ENCODE measurements at places on chromosomes 7 and 10. TPM values are rescaled to one million over a fixed set of nuclear protein-coding genes. Genes with fewer than 3 reads are reported as not detected.
A peak's percentile ranks its signal among the peaks of the same experiment; 100 is the strongest.

STAG3 gene
- total RNA-seq, result 27.3 TPM

DNA sequence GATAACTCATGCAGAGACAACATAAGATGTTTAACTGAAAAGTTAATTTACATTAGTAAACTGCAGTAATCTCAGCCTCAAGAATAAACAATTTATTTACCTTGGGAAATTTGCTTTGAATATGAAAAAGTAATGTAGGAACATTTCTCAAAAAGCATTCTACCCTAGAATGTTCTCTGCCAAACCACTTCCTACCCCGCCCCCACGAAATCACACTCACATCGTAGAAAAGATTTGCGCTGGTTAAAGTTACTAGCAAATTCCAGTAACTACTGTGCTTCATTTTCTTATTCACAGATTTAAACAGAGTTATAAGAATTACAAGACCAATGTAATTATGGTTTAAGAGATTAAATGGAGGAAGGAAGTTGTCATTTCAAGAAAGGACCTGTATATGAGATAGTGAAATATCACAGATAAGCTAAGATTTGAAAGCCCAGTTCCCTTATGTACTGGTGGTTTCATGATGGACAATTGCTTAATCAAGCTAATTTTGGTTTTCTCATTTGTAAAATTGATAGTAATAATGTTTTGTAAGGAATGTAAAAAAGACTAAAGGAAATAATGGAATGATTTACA lies 175.4 kb downstream of the GNAI1 start:
- no peaks in the 10 kb centered on the region for H3K4me1 ChIP-seq
- no peaks in the 10 kb centered on the region for H3K27me3 ChIP-seq
- no peak for DNase-seq
- no peak overlapping the region for H3K27ac ChIP-seq
- no peak overlapping the region for H3K4me3 ChIP-seq

LLCFC1 gene
- total RNA-seq, result not detected

DPCD gene
- 3.9 TPM for total RNA-seq

GRCh38 chr10:114364726-114365125 lies 39.6 kb downstream of the AFAP1L2 start:
- H3K4me1 ChIP-seq, result peaks cover 2% of the 10 kb centered on the region
- peaks cover 6% of the 10 kb centered on the region for H3K36me3 ChIP-seq
- H3K27ac ChIP-seq, result peak overlapping the region; percentile 11

DNA sequence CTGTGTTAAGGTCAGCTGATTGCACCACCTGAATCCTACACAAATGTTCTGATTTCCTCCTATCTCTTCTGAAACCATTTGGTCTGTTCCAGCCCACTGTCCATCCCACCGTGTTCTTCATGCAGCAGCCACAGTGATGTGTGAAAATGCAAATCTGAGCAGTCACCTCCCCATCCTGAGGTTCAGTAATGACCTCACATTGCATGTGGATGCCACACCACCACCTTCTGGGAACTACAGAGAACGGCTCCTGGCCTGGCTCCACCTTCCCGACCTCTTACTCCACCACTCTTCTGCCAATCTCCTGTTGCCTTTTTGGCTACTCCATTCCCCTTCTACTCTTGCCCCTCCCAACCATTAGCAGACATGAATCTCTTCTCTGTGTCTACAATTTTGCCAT lies 244.4 kb downstream of the TNS3 start:
- no peaks in the 10 kb centered on the region for H3K4me1 ChIP-seq
- peaks cover 73% of the 10 kb centered on the region for H3K36me3 ChIP-seq
- H3K4me3 ChIP-seq, result no peak overlapping the region
- no peaks in the 10 kb centered on the region for H3K27me3 ChIP-seq
- DNase-seq, result peak; percentile 32
- H3K27ac ChIP-seq, result no peak overlapping the region

GRM8 gene
- total RNA-seq, result not detected

EBF3 gene
- not detected for total RNA-seq

CALCR gene
- total RNA-seq, result not detected

SPRN gene
- not detected for total RNA-seq

- H3K4me3 ChIP-seq, result no peak overlapping the region
- H3K4me1 ChIP-seq, result peaks cover 17% of the 10 kb centered on the region
- H3K27me3 ChIP-seq, result no peaks in the 10 kb centered on the region
- H3K36me3 ChIP-seq, result no peaks in the 10 kb centered on the region
- peak overlapping the region; percentile 71 for H3K27ac ChIP-seq
These were observed 115.5 kb upstream of the ZMIZ1 start for GRCh38 chr10:78953113-78953798.

SFTPA1 gene
- not detected for total RNA-seq

NOC3L gene
- 25.7 TPM for total RNA-seq
